WTC11 (cell line): ENCODE measurements at places on chromosomes 4 and X. TPM values are rescaled to one million over a fixed set of nuclear protein-coding genes. Genes with fewer than 3 reads are reported as not detected.
A peak's percentile ranks its signal among the peaks of the same experiment; 100 is the strongest.

GRCh38 chrX:101484135-101484534 lies 1.1 kb upstream of the ARMCX4 start:
- H3K4me3 ChIP-seq: peak overlapping the region; percentile 41
- DNase-seq: no peak
- H3K27me3 ChIP-seq: no peaks in the 10 kb centered on the region; the same call in 1 of the 2 replicates
- peaks cover 20% of the 10 kb centered on the region for H3K4me1 ChIP-seq

HAND2 gene
- total RNA-seq: 0.09 to 0.13 TPM in 2 of 3 replicates, not detected in the other

DNA sequence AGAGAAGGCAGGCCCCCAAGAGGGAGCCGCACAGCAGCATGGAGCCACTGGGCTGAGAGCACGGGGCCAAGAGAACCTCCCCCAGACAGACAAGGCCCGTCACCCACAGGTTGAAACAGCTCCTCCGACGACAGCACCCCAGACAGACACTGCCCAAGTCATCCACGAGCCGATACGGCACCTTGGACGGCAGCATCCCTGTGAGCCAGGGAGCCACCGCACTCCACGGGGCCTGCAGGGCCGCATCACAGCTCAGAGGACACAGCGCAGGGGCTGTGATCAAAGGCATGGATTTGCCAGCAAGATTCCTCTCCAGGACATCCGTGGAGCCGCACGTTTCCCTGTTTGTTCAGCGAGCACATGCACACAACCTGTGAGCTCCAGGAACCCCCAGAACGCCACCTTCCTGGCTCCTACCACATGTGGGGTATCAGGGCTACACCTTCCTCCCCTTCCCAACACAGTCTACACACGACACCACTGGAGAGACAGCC lies 3.9 kb downstream of the CTBP1 start:
- H3K27me3 ChIP-seq: peaks cover 1% of the 10 kb centered on the region
- H3K36me3 ChIP-seq: peaks cover 3% of the 10 kb centered on the region
- peaks cover 13% of the 10 kb centered on the region for H3K4me1 ChIP-seq
- peak overlapping the region; percentile 82; the same call in 1 of the 2 replicates for H3K27ac ChIP-seq
- DNase-seq: peak; percentile 7

CXXC4 gene
- 2.4 to 3.3 TPM (median 2.8 TPM) in 3 replicates for total RNA-seq

DNA sequence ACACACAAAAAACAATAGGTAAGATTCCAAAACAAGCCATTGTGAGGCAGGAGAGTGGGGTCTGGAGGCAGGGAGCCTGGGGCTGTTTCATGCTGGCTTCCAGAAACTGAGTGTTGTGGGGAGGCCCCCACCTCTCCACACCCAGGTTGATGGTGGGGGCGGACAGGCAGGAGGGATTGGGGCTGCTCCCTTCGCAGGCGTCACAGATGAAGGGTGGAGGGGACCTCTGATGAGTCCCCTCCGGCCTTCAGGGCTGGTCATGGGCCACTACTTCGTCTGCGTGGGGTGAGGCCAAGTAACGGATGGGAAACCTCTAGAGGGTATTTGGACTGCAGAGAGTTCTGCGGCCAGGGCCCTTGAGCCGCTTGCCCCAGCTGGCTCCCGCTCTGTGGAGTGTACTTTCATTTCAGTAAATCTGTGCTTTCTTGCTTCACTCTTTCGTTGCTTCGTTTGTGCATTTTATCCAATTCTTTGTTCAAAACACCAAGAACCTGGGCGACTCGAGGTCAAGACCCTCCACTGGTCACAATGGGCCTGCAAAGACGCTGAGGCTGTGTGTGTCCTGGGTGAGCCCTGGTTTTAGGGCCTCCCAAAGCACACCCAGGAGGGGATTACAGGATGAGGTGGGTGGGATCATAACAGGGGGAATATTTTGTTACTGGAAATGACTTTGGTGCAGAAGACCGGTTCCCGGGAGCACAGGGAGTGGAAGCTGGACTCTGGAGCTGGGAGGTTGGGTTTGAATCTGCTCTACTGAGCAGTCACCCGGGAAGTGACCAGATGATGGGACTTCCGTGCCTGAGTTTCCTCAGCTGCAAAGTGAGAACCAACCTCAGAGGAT lies 83.7 kb upstream of the ADRA2C start:
- H3K36me3 ChIP-seq: no peaks in the 10 kb centered on the region
- peak; percentile 5 for DNase-seq
- no peak overlapping the region for H3K27ac ChIP-seq
- no peaks in the 10 kb centered on the region for H3K4me1 ChIP-seq

- H3K4me3 ChIP-seq: no peak overlapping the region
- no peaks in the 10 kb centered on the region; the same call in 1 of the 2 replicates for H3K27me3 ChIP-seq
- no peak overlapping the region for H3K27ac ChIP-seq
- H3K36me3 ChIP-seq: no peaks in the 10 kb centered on the region
Measured at GRCh38 chr4:15390494-15390893, 37.3 kb upstream of the C1QTNF7 start.

DNA sequence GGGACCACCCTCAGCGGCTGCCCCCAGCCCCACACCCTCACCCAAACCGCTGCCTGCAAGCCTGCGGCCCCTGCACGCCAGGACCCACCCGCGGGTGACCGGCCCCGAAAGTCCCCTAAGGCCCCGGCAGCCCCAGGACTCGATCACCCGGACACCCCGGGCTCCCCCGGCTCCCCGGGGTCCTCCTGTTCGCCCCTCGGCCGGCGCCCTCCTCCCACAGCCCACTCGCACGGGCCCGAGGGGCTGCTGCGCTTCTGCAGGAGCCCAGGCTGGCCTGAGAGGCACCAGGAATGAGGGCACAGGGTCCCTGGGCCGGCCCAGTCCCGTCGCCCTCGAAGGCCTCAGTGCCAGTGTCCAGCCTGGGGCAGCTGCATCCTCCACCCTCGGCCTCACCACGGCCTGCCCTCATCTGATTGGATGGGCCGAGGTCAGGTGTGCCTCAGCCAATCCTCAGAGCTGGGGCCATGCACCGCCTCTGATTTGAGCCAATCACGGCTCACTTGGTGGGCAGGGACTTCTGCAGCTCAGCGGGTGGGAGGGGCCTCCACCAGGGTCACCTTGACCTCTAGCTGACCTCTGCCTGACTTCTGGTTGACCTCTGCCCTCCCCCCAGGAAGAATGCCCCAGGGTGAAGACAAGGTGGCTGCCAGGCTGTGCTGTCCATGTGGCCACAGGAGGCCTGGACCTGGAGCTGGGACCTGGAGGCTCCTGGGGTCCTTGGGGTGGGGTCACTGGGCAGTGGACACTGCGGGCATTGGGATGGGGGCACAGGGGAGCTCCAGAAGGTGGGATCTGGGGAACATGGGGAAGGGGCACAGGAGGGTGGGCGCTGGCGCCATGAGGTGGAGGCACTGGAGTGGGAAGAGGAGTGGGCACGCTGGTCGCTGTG lies 97.6 kb upstream of the NKX1-1 start:
- H3K27ac ChIP-seq: no peak overlapping the region
- peaks cover 4% of the 10 kb centered on the region for H3K4me1 ChIP-seq
- H3K27me3 ChIP-seq: no peaks in the 10 kb centered on the region

DDX53 gene
- total RNA-seq: not detected in 3 replicates

DNA sequence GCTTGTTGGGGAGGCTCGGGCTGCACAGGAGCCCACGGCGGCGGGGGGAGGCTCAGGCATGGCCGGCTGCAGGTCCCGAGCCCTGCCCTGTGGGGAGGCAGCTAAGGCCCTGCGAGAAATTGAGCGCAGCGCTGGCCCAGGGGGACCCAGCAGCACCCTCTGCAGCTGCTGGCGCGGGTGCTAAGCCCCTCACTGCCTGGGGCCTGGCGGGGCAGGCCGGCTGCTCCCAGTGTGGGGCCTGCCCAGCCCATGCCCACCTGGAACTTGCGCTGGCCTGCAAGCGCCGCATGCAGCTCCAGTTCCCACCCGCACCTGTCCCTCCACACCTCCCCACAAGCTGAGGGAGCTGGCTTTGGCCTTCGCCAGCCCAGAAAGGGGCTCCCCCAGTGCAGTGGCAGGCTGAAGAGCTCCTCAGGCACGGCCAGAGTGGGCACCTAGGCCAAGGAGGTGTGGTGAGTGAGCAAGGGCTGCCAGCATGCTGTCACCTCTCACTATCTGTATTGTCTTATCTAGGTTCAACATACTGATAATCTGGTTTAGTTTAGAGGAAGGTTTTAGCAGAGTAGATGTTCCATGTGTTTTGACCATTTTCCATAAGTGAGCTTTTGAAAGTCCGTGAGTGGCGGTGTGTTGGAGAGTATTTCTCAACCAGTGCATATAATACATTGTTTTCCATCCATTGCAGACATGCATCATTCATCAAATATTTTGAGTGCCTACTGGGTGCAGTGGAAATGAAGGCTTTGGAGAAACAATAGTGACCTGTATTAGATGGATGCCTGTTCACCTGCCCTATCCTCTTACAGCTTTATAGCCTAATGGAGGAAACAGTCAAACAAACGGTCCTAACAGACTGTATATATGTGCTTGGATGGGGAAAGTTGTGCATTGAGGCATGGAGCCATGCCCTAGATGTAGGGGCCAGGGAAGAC lies 13.1 kb downstream of the PI4K2B start:
- H3K4me3 ChIP-seq: no peak overlapping the region
- H3K27ac ChIP-seq: no peak overlapping the region
- DNase-seq: no peak
- no peaks in the 10 kb centered on the region for H3K27me3 ChIP-seq
- peaks cover 18% of the 10 kb centered on the region for H3K36me3 ChIP-seq

LUZP4 gene
- not detected in 3 replicates for total RNA-seq

PNMA6F gene
- total RNA-seq: 0.13 to 0.30 TPM (median 0.23 TPM) in 3 replicates

DNA sequence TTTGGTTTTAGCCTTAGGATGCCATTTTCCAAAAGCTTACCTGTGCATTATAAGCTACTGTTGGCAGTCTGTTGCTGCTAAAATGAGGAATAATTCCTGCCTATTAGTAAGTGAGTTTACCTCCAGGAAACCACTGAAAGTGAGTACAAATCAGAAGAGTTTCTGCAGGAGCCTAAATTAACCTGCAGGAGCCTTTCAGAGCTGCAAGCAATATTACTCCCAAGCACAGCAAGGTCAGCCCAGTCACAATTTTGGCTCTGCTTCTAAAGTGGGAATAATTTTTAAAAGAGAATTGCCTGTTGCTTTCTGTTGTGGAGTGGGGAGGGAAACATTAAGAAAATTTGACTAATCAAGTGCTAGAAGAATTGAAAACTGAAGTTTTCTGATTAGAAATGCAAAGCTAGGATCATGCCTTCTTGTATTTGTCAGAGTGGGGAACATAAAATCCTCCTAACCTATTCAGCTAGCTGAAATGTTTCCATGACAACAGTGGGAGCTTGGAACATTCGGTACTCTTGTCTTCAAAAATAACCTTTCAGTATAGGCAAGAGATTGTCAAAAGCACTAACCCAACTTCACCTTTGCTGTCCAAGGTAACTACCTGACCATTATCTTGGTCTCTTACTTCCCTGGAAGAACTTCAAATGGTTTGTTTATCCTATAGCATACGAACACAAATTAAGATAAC lies 193.2 kb downstream of the COMMD8 start:
- H3K4me1 ChIP-seq: peaks cover 6% of the 10 kb centered on the region; the same call in 1 of the 2 replicates
- H3K27ac ChIP-seq: no peak overlapping the region
- H3K4me3 ChIP-seq: no peak overlapping the region
- no peaks in the 10 kb centered on the region for H3K36me3 ChIP-seq
- H3K27me3 ChIP-seq: no peaks in the 10 kb centered on the region

- DNase-seq: no peak
- H3K27ac ChIP-seq: peak overlapping the region; percentile 41; the same call in 1 of the 2 replicates
- H3K4me1 ChIP-seq: no peaks in the 10 kb centered on the region
- no peak overlapping the region for H3K4me3 ChIP-seq
Measured at GRCh38 chr4:2713337-2713736, 42.8 kb downstream of the TNIP2 start.

PARM1 gene
- total RNA-seq: 3.5 to 6.3 TPM (median 4.1 TPM) in 3 replicates

POF1B gene
- 0.09 to 0.23 TPM in 2 of 3 replicates, not detected in the other for total RNA-seq

DNA sequence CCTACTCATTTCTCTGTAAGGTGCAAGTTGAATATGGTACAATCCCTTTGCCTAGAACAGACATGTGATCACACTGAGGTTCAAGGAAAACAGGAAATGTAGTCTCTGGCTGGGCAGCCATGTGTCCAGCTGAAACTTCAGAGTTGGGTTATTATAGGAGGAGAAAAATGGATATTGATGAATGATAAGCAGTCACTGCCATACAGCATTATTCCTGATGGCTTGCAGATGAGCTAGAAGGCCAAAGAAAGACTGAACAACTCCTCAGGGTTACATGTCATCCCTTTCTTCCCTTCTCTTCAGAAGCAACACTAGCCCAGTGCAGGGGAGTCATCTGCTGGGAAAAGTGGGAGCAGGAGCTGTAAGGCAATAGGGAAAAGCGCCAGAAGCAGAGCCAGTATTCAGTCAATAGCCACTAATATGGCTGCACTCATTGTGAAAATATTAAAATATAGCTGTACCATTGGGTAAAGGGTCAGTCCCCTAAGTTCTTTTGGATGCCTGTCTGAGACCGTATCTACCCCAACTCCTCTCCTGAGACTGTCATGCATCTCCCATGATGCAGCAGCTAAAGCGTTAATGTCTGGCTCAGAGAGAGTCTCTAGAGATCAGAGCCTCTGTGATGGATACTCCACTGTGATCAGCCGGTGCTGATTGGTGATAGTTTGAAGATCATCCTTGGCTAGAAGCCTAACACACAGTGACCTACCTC lies 20.5 kb downstream of the PHOX2B start:
- H3K36me3 ChIP-seq: peaks cover 5% of the 10 kb centered on the region; the same call in 1 of the 2 replicates
- no peak overlapping the region for H3K27ac ChIP-seq
- no peaks in the 10 kb centered on the region for H3K4me1 ChIP-seq
- H3K4me3 ChIP-seq: no peak overlapping the region
- peaks cover 71% of the 10 kb centered on the region for H3K27me3 ChIP-seq

DNA sequence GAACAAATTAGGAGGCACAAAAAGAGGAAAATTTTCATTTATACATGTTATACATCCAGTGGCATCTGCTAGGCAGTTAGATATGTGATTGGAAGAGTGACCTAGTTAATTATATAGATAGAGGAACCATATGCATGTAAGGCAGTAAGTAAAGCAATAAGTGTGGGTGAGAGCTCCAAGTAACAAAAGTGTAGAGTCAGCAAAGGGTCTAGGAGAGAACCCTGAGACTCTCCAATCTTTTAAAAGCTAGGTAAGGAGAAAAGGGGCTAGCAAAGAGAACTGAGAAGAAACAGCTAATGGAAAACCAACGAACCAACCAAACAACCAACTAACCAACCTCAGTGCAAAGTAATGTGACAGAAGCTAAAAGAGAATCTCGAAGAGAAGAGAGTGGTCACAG lies 3.8 kb upstream of the CFAP299 start:
- no peak for DNase-seq
- peaks cover 8% of the 10 kb centered on the region for H3K4me1 ChIP-seq
- H3K4me3 ChIP-seq: no peak overlapping the region
- no peaks in the 10 kb centered on the region for H3K36me3 ChIP-seq

DNA sequence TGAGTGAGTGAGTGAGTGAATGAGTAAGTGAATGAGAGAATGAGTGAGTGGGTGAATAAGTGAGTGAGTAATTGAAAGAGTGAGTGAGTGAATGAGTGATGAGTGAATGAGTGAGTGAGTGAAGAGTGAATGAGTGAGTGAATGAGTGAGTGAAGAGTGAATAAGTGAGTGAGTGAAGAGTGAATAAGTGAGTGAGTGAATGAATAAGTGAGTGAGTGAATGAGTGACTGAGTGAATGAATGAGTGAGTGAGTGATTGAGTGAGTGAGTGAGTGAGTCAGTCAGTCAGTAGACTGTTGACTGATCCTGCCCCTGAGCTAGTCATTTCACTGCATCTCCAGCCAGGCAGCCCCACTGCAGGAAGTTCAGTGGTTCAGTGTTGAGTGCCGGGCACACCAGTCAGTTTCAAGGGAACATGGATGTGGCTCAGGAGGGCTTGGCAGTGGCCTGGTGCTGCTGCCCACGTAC lies 228.4 kb upstream of the PSAPL1 start:
- no peaks in the 10 kb centered on the region for H3K36me3 ChIP-seq
- peaks cover 9% of the 10 kb centered on the region for H3K4me1 ChIP-seq
- H3K27me3 ChIP-seq: no peaks in the 10 kb centered on the region; the same call in 1 of the 2 replicates
- H3K27ac ChIP-seq: no peak overlapping the region

BEX2 gene
- total RNA-seq: 30.6 to 34.1 TPM (median 32.8 TPM) in 3 replicates
